Fibroblast of skin of scalp (primary cell): ENCODE measurements at places on chromosomes 6 and 20.

DNA sequence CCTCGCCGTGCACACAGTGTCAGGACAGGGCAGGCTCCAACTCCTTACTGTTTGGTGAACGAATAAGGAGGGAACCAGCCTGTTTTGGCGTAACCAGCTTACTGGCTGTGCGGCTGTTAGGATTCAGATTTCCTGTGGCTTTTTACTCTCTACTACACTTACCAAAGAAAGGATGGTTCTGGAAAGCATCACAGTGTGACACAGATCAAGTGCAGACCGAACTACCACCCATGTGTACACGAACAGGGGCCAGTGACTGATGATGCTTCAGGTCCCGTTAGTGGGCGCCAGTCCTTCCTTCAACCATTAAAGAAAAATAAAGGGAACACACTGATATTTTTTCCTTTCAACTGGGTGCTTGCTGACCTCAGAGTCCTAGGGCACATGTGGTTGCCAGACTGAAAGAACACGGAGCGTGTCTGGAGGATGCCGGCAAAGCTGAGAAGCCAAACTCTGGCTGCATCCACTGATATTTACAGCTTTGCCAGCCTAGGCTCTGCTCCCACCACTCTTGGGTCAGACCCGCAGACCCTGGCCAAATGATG, 352.3 kb upstream of the AGPAT4 start:
- no peak for DNase-seq

- no peak for DNase-seq
These were observed 14.5 kb downstream of the TMX4 start for GRCh38 chr20:8005033-8005432.

DNA sequence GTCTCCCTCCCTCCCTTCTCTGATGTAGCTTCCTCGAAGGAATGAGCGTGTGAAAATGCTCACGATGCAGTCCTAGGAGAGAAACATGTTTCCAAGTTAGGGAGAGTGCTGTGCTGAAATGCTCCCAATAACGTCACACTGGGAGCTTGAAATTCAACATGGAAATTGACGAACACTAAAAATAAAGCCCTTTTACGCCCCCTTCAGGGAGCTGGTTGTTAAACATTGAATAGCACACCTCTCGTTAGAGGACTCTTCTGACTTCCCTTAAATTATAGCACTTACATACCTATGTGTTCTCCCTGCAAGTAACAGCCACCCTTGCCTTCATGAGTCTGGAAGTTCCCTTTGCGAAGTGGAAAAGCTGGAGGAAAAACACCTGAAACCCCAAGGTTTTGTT, 88.6 kb downstream of the BFSP1 start:
- DNase-seq: no peak

DNA sequence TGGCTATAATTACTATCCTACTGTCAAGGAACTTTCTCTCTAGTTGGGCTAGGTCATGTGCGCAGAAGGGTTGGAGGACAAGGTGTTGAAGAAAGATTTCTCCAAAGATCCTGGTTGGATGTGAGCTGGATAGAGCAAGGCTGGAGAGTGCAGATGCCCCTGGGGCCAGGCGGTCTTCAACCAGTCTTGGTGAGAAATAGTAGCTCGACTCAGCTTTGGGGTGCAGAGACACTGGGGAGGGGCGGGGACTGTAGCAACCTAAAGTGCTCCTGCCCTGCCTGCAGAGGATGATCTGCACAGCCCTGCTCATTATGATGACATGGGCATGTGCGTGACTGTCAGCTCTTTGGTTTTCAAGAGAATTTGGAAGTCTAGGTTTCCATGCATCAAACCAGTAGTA, 35.9 kb downstream of the PHACTR3 start:
- no peak for DNase-seq

GRCh38 chr20:49156481-49156880, 31.7 kb downstream of the STAU1 start:
- DNase-seq: no peak

GRCh38 chr20:9348747-9349146, 165.6 kb upstream of the LAMP5 start:
- peak; percentile 26 for DNase-seq
